ENCODE measurements at places on chromosomes 3 and 15.

DNA sequence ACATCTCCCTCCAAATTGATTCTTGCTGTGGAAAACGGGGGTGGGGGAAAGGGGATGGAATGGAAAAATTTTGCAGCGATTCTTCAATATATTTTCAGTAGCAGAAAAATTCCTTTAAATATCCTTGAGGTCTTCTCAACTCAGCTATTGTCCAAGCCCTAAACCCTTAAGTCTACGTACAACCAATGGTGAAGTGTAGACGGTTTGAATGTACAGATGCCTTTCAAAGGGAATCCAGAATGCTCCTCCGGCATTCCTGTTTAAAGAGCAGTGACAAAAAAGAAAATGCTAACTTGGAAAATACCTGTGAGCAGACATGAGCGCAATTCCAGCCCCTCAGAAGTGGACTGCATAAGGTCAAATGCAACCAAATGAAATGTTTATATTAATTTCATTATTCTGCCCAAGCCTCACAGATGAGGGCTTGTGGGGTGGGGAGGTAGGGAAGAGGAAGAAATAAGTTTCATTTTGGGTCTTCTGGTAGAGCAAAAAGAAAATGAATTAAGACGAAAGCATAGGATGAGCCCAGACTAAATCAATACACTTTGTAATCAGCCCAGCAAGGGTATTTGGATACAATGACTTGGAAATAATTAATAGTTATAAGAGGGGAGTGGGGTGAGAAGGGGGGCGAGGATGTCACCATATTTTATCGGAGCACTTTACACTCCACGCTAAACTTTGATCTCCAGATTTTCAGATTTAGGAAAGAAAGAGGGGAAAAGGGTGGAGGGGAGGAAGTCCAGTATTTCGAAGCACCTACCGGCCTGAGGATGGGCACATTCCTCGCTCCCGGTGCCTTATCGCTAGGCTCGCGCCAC lies 2.7 kb downstream of the FOXP1 start:
- DNase-seq, result no peak

GRCh38 chr3:112531358-112531781 lies 30.4 kb downstream of the ATG3 start:
- peak; percentile 51 for DNase-seq

GRCh38 chr3:144815655-144816054 lies 844.0 kb downstream of the DIPK2A start:
- no peak for DNase-seq

GRCh38 chr15:85019815-85020590 lies 38.3 kb downstream of the PDE8A start:
- DNase-seq, result peak; percentile 72

- peak; percentile 23 for DNase-seq
Observed at GRCh38 chr3:36842275-36842674, 77.9 kb upstream of the DCLK3 start.
